C1 segment of cervical spinal cord (tissue), 14 donors: ENCODE measurements at places on chromosomes 2 and 18.
A peak's percentile ranks its signal among the peaks of the same experiment; 100 is the strongest.

DNA sequence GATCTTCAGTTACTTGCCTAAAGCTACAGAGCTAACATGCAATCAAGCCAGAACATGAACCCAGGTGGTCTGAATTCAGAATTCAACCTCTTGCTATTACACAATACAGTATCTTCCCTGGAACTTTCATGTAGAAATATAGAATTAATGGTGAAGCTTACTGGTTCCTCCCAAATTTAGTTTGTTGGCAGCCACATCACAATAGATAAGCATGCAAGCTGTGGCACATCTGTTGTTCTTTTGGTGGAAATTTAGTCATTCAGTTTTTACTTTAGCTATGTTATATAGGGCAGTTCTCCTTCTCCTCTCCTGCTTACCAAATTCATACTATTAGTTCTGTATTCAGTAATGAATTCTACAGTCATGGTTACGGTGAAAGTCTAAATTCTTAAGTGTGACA is 101.0 kb upstream of the RNF152 start:
- no peak for DNase-seq

GRCh38 chr18:55635439-55635838 is 47.4 kb upstream of the TCF4 start:
- no peak for DNase-seq

- no peak for DNase-seq
Measured at GRCh38 chr2:165777522-165778186, 16.4 kb downstream of the GALNT3 start.

- no peak for DNase-seq
Measured at GRCh38 chr2:109162999-109163398, 34.0 kb downstream of the SH3RF3 start.

GRCh38 chr2:7721413-7721995 is 804.3 kb downstream of the RNF144A start:
- DNase-seq, result no peak

DNA sequence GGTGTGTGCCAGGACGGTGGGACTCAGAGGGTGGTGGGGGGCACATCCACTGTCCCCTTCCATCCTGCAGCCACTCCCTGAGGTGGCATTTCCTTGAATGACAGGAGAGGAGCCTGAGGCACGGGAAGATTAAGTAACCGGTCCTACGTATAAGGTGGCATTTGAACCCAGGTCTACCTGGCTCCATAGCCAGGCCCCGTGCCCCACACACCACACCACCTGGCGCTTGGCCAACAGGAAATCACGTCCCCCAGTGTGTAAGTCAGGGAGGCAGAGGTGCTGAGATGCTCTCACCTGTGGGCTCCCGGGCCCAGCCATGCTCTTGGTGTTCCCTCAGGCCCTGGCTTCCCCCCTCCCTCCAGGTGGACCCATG is 53.7 kb downstream of the HPCAL1 start:
- DNase-seq, result no peak

DNA sequence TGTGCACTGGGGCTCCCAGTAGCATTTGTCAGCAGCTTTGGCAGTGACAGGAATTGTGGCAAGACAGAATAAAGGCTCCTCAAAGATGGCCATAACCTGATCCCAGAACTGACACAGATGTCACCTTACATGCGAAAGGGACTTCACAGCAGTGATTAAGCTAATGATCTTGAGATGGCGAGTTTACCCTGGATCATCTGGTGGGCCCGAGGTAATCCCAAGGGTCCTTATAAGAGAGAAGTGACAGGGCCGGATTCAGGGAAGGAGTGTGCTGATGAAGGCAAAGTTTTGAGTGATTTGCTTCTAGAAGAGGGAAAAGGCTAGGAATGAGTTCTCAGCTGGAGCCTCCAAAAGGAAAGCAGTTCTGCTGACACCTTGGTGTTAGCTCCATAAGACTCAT is 333.9 kb downstream of the LPIN1 start:
- DNase-seq, result no peak

- DNase-seq, result no peak
Measured at GRCh38 chr2:2156881-2157280, 174.2 kb downstream of the MYT1L start.

GRCh38 chr2:128363934-128364361 is 45.3 kb upstream of the HS6ST1 start:
- DNase-seq, result no peak

DNA sequence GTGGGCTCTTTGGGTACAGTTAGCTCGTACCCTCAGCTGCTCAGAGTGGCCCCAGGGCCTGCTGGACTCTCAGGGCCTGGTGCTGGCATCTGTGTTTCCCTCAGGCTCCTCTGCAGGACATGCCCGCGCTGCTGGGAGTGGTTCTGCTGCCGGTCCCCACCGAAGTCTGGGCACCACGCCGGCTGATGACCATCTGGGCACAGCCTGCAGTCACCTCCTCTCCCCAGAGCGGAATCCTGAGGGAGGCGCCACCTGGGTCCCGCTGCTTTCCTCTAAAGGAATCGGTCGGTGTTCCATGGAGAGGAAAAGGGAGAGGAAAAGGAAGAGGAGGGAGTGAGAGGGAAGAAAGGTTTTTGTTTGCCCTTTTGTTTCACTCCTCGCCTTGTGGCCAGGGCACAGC is 43.6 kb downstream of the MC2R start:
- DNase-seq, result peak; percentile 86

DNA sequence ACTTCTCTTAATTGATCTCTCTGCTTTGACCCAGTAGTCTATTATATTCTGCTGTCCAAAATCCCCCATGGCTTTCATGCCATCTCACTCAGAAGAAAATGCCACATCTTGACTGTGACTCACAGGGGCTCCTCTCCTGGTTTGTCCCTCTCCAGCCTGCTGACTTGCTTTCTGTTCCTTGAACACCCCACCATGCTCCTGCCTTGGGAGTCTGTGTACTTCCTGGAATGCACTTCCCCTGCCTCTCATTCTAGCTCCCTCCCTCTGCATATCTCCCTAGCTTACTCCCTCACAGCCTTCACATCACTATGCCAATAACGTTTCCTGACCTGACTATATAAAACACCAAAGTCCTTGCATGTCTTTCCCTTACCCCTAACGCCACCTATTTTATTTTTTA is 167.2 kb downstream of the TRIB2 start:
- DNase-seq, result no peak

DNA sequence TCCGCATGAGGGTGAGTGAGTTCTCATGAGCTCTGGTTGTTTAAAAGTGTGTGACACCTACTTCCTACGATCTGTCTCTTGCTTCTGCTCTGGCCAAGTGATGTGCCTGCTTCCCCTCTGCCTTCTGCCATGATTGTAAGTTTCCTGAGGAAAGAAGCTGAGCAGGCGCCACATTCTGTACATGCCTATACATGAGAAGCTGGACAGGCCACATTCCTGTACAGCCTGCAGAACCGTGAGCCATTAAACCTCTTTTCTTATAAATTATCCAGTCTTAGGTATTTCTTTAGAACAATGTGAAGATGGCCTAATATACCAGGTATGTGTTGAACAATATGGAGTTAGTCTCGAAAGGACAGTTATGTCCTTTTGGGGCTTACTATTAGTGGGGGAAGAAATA is 281.0 kb downstream of the ALK start:
- no peak for DNase-seq

- no peak for DNase-seq
Measured at GRCh38 chr2:49914281-49914680, 760.0 kb upstream of the FSHR start.

DNA sequence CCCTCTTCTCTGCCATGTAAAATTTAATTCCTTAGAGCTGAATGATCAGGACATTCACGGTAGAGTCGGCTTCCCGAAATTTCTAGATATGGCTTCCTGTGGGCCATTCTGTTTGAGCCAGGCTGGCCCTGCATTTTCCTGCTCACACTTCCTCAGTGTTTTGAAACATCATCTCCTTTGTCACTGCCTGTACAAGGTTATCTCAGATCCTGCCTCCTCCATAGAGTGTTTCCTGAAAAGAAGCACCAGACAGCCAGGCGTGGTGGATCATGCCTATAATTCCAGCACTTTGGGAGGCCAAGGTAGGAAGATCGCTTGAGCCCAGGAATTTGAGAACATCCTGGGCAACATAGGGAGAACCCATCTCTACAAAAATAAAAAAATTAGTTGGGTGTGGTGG is 43.6 kb downstream of the GRHL1 start:
- DNase-seq, result no peak

GRCh38 chr2:46813020-46813415 is 102.6 kb downstream of the MCFD2 start:
- no peak for DNase-seq

DNA sequence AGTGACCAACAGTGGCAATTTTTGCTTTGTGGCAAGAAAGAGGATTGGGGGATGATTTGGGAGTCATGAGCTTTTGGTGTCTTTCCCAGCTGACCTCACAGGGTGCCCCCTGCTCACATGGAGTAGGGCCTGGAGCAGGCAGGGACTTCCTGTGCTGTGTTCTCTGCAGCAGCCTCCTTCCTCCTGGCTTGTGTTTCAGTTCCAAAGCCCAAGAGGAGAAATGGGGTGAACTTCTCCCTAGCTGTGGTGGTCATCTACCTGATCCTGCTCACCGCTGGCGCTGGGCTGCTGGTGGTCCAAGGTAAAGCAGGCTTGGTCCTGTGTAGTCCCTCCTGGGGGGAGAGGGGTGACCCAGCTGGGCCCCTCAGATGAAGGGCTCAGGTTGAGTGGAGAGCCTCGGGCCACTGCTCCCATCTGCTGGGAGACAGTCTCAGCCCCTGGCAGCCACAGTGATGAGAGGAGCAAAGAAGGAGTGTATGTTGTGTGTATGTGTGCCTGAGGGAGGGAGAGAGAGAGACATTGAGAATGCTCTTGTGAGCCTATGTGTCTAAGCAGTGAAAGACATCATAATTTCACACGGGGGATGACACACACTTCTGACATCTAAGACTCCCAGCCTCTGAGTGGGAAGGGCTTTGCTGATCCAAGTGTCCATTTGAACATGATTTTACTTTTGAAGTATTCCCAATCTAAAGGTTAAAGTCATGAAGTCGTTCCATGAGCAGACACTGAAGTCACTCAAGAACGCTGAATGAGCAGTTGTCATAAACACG is 27.2 kb downstream of the MARCO start:
- no peak for DNase-seq

DNA sequence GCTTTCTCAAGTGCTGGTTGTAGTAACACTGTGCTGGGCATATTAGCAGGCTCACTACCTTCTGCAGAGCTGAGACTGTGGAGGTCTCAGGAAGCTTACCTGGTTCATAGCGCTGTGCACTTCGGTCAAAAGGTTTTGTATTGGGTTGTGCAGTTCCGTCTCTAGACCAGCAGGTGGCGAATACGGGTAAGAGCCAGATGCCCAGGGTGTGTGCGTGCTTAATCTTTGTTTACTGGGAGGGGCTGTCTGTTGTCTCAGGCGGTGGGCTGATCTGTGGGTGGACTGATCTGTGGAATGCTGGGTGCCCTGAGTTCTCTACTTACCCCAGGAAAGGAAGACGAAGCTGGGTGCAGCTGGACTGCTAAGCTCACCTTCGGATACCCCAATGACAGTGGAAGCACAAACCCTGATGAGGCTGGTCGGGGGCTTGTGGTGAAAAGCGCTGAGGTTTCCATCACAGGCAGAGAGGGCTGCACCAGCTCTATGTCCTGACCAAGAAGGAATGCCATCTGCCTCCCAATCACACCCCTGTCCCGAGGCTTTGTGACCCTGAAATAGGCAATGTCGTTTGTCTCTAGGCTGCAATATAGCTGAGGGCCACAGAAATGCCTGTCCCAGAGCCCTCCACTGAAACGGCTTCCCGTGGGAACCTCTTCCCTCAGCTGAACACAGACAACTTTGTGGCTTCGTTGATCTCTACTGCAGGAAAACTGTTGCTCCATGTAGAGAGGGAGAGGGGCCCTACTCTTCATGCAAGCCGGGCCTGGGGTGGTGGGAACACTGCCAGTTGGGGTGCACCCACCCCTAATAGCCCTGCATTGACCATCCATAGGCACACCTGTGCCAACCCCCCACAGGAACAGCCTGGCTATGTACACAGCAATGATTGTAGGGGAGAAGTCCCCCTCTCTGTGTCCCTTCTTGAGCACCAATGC is 45.9 kb upstream of the FAM117B start:
- peak; percentile 22 for DNase-seq

- no peak for DNase-seq
Measured at GRCh38 chr2:170284205-170284604, 106.3 kb downstream of the MYO3B start.

GRCh38 chr2:218219934-218220333 is 2.9 kb downstream of the ARPC2 start:
- DNase-seq, result no peak

- DNase-seq, result no peak
Measured at GRCh38 chr2:64173156-64174135, 29.2 kb upstream of the PELI1 start.

DNA sequence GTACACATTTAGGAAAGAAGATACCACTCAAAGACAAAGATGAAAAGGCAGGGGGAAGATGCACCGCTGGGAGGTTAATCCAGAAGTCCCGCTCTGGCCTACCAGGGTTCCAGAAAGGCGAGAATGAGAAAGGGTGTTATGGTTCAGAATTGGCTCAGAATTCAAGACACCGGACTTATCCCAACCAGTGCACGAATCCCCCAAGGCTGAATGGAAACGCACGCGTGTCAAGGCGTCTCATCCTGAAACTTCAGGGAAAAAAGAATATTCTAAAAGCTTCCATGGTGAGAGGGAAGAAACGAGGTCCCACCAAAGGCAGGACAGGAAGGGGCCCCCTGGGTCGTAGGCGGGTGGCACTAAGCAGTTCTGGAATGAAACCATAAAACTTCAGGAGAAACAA is 71.9 kb downstream of the SLC66A2 start:
- DNase-seq, result no peak

DNA sequence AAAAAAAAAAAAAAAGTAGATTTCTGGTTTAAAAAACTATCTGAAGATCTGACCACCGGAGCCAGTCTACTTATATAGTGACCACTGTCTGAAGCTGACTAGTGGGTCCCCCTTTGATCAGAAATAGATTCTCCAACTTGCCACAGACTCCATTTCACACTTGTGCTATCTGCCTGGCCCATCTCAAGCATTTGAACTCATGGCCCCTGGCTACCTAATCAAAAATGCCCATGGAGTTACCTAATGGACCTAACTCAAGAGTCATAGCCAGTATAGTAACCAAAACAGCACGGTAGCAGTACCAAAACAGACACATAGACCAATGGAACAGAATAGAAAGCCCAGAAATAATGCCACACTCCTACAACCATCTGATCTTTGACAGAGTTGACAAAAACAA is 17.0 kb upstream of the ATL2 start:
- DNase-seq, result no peak

DNA sequence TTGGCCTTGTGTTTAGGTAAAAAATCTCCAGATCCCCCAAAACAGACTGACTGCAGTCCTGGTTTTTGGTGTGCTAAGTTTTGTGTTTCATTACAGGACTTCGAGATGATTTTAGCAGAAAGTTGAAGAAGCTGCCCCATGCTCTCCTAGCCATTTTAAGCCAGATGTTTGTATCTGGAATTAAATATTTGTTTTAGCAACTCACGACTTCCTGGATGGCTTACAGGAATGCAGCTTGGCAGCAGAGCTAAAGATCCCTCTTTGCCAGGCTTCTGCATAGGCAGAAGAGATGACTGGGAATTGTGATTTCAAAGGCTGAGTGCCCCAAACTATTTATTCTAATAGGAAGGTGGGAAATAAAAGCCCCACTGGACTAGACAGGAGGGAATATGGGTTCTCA is 31.1 kb downstream of the ONECUT2 start:
- DNase-seq, result no peak

- no peak for DNase-seq
Measured at GRCh38 chr2:235757640-235758039, 263.8 kb downstream of the AGAP1 start.

- DNase-seq, result no peak
Measured at GRCh38 chr18:33706391-33706790, 128.4 kb downstream of the ASXL3 start.

GRCh38 chr18:13235981-13236380 is 17.4 kb downstream of the LDLRAD4 start:
- no peak for DNase-seq

GRCh38 chr2:32894119-32894728 is 52.5 kb upstream of the LTBP1 start:
- DNase-seq, result no peak
